ENCODE measurements at places on chromosomes 1 and 21.

GRCh38 chr1:107793896-107794453 is 171.0 kb downstream of the VAV3 start:
- DNase-seq, result no peak

GRCh38 chr21:35614396-35614921 is 445.9 kb downstream of the SETD4 start:
- DNase-seq, result no peak

- DNase-seq, result no peak
Observed at GRCh38 chr1:110523011-110523410, 4.0 kb upstream of the KCNA10 start.

- DNase-seq, result no peak
Observed at GRCh38 chr1:211925016-211925415, 94.5 kb upstream of the LPGAT1 start.

DNA sequence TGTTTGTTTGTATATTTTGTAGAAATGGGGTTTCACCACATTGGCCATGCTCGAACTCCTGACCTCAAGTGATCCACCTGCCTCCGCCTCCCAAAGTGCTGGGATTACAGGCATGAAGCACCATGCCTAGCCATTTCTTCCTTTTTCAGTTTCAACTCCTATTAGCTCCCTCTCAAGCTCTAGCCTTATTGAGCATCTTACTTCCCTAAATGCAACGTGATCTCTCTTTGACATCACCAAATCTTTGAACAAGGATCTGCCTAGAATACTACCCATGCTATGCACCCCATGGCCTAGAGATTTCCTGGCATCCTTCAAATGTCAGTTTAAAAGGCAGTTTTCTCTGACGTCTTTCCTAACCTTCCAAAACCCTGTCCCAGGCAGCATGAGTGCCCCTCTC is 91.1 kb upstream of the NR5A2 start:
- DNase-seq, result no peak

DNA sequence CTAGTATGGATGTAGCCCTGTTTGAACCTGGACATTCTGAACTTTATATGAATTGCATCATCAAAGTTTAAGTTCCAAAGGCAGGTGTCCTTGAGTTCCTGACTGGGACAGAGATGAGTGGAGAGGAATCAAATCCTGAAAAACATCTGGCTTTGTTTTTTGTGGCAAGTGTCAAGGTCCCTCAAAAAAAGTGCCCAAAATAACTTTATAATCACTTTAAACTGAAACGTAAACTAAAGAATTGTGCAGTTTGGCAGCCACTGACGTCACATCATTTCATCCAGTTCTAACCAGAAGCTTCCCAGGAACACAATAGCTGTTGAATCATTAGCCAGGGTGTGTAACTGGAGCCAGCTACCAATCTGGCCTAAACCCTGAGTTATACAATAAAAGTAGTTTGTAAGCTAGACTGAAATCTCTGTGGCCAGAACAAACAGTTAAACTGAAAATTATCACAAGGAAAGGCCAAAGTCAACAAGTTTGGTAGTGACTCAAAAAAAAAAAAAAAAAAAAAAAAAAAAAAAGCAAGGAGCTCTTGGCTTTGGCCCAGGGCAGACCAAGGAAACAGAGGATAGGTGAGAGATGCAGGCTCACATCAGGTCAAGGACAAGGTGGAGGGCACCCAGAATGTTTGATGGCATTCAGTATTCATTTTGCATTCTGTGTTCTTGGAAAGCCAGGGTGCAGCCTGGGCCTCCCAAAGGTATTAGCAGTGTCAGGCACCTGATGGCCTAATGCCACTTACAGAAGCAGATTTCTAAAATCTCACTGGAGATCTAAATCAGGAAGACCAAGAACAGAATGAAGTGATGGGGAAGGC is 74.3 kb downstream of the TNFSF18 start:
- DNase-seq, result no peak

- DNase-seq, result no peak
Observed at GRCh38 chr1:2110738-2111673, 60.8 kb downstream of the PRKCZ start.

DNA sequence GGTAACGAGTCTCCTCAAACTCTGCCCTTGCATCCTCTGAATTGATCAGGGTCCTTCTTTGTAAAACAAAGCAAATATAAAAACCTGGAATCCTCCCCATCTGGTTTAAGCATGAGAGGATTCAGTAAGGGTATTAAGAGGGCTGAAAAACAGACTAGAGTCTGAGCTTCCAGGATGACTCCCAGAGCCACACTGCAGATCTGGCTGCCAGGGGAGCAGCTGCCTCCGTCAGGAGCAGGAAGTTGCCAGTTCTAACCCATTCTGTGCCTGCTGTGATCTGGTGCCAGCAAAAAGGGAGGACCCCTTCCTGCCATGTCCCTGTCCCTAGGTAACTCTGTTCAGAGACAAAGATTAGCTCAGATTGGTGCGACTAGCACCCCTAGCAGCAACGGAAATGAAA is 27.5 kb downstream of the SERTAD4 start:
- DNase-seq, result no peak

- no peak for DNase-seq
Observed at GRCh38 chr1:26912147-26912490, 1.7 kb downstream of the NR0B2 start.

Data from stimulated activated CD4-positive, alpha-beta T cell treated with anti-CD3 and anti-CD28 coated beads, Interleukin-2, amount 100 ng/mL, for 4 hours (primary cell).